ENCODE measurements at places on chromosomes 16 and 17.

- DNase-seq: no peak
Observed at GRCh38 chr17:40105861-40106759, 5.7 kb upstream of the NR1D1 start.

DNA sequence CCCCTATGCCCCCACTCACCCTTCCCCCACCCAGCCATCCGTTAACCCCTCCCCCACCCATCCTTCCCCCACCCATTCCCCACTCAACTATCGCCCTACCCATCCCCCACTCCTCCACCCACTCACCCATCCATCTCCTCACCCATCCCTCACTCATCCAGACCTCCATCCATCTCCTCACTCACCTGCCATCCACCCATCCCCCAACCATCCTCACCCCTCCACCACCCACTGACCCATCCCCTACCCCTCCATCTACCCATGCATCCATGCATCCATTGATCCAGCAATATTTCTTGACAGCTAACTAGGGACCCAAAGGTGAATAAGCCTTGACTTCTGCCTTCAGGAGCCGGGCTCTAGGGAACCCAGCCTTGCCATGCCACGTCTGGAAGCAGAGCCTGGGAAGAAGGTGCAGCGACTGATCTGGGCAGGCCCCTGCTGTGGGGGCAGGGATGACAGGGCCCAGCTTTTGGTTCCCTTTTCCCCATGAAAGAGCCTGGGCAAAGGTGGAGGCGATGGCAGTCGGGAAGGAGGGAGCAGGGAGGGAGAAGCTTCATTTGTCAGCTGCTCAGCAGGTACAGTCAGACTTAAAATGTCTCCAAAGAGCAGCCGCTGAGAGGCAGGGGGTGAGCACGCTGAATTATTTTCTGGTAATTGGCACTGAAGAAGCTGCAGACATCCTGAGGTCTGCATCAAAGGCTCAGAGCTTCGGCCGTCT lies 23.1 kb upstream of the DOC2B start:
- peak; percentile 47 for DNase-seq

DNA sequence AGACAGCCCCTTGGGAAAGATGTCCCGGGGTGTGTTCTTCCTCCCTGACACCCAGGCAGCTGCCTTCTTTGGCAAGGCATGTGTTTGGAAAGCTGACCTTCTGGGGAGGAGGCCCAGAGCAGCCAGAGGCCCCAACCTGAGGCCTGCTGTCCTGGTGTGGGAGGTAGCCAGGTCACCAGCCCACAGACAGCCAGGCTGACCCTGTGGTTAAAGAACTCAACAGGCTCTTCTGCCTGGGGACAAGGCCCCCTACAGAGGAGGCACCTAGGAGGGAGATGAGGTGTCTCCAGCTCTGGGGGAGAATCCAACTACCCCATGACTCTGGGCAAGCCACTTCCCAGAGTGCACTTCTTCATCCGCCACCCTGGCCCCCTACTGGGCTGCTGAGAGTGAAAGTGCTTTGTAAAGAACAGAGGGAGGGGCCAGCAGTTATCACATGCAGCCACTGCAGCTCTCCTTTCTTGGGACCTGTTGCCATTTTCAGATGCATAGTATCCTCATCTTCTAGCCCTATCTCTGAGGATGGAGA lies 13.1 kb upstream of the SREBF1 start:
- DNase-seq: no peak

DNA sequence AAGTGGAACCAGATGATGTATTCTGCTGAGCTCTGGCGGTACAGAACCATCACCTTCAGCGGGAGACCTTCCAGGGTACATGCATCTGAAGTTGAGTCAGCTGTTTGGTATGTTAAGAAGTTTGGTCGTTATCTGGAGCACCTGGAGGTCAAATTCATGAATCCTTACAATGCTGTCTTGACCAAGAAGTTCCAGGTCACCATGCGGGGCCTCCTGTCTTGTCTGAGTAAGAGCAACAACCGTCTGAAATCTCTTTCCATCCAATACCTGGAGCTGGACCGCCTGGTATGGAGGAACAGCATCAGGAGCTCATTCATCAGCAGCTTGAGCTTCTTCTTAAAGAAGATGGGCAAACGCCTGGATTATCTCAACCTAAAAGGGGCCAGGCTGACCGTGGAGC lies 4.0 kb downstream of the FBXO39 start:
- DNase-seq: no peak
